ENCODE measurements at places on chromosomes 2 and 18. TPM values are rescaled to one million over a fixed set of nuclear protein-coding genes. Genes with fewer than 3 reads are reported as not detected.

Gene SP5
- total RNA-seq = 4.2 TPM

Gene KCNS3
- 50.3 TPM for total RNA-seq

Gene RNF152
- total RNA-seq = 22.0 TPM

Gene LBX2
- total RNA-seq = 3.6 TPM

Measured in upper lobe of left lung (tissue), 6 donors.